Suppressor macrophage treated with lipopolysaccharide for 4 hours (primary cell): ENCODE measurements at places on chromosomes 2 and 18.

- no peak for DNase-seq
Observed at GRCh38 chr18:78505851-78506461, 473.7 kb upstream of the SALL3 start.

DNA sequence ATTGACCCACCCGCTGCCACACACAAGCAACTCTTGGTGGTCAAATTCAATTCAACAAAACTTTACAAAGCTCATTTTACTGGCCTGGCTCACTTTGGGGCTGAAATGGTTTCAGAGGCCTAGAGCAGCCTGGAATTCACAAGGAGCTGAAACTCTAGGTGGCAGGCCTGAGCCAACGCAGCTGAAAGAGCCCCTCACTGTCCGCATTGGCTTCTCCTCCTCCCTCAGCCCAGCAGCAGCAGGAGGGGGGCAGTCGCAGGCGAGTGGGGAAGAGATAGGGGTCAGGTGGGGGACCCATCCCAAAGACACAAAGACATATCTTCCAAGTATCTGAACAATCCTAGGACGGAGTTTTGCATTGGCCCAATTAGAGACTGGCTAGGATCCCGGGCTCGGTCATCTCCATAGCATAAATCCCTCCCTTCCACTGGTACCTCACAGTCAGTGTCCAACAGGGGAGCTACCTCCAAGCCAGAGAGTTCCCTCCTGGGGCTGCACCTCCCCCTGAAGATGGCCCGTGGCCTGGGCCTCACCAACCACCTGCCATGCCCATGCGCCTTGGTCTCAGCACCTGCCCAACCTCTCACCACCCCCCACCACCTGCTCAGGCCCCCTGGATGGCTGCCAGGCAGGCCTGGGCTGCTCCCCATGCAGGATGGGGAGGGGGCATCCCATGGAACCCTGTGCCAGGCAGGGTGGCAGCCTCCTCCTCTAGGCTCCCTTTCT, 113.4 kb downstream of the ZBTB7C start:
- no peak for DNase-seq

DNA sequence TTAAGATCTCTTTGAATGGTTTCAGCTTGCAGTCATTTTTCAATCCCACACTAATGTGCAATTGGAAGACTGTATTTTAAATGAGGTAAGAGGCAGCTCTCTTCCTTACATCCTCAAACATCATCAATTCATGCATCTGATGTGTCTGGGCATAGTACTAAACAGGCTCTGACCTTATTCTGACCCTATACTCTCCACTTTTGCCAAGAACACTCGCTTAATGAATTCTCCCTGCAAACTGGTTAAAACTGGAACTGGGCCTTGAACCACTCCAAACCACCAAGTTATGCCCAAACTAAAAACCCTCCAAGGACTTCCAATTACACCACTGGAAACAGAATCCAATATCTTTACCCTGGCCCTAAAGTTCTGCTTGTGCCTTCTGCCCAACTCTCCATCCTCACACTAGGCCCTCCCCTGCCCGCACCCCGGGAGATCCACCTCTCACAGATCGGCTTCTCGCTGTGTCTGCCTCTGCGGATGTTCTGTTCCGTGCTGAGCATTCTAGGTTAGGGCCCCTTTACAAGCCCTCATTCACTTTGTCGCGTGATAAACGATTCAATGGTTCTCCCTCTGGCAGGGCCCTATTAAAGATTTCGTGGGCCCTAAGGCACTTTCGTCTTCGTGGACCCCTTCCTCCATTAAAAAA, 1.2 kb downstream of the M1AP start:
- no peak for DNase-seq

DNA sequence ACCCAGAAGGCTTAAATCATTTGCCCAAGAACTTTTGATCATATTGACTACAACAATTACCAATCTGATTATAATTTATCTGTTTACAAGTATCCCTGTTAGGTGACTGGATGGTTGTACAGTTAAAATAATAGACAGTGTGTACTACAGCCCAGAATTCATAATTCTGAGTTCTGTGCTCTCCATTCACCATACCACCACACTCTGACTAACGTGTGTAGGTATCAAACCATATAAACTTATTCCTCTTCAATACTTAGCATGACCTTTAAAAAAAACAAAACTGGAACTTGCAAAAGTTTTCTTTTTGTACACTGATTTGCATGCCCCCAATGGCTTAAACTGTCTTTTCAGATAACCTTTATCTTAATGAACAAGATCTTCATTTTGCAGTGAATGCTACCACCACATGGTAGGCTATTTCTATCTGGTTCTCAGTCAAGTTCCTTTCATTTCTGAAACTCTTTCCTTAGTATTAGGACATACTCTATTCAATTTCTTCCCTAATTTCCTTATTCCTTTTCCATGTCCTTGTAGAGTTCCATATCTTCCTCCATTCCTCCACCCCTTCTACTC, 50.9 kb downstream of the SOS1 start:
- no peak for DNase-seq

- DNase-seq: no peak
Observed at GRCh38 chr2:75641587-75641986, 5.0 kb upstream of the MRPL19 start.

GRCh38 chr2:171081649-171082111, 79.0 kb downstream of the TLK1 start:
- DNase-seq: no peak

DNA sequence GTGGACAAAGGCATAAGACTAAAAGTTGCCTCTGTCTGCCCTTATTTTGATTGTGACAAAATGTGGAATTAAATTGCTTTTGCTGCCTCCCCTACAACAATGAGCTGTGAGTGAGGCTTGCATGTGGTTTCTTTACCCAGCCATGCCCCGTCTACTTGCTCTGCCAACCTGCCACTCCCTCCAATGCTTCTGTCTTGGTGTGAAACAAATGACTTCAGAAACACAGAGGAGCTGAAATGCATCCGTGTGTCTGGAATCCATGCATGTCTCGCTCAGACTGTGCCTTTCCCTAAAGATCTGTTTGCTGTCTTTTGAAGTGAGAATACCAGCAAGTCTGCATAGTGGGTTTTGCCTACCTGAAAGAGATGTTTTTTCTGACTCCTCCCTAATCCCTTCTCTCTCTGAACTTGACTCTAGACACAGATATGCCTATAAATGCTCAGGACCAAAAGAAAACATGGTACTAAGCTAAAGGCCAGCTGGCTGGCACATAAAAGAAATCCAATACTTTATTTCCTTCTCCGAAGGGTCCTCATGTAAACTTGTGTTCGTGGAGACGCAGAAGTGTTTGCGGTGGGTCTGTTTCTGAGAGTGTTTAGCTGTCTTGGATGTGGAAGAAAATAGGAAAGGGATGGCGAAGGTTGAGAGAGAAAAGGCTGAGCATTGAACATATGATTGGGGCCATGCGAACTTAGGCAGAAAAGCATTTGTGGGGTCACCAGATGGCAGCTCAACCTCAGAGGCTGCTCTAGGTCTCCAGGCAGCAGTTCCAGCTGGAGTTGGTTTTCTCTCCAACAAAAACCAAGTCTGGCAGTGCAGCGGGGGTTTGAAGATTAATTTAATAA, 120.5 kb downstream of the CCBE1 start:
- DNase-seq: no peak

GRCh38 chr2:11876436-11876835, 130.0 kb downstream of the LPIN1 start:
- no peak for DNase-seq

DNA sequence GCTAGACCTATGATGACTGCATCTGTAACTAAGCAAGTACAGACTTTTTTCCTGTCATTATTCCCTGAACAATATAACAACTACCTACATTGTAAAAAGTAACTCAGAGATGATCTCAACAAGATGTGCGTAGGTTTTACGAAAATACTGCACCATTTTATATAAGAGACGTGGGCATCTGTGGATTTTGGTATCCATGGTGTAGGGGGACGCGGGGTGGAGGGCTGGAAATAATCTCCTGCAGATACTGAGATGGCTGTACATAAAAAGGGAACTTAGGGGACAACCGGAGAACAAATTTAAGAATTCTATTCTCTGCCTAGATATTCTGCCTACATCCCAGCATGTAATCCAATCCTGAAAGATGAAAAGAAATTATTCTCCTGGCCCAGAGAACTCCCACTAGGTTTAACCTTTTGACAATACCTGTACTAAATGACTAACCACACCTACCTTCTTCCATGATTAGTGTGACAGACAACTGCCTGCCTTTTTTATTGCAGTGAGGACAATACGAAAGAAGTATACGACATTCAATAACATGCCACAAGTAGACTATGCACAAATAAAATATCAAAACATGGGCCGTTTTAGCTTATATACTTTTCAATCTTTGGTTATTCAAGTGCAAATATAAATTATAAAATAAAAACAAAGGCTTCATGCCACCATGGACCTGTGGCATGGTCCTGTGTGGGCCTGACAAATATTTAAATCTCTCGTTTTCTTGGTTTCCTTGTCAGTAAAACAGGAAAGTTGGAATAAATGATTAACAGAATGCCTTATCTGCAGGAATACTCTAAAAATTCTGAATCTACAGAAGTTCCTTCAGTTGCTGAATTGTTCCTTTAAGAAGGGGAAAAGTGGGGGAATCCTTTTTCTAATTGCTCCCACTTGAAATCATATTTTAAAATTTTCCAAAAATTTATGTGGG, 46.3 kb downstream of the RTN4 start:
- no peak for DNase-seq

- DNase-seq: no peak
Observed at GRCh38 chr2:216956820-216957493, 97.1 kb upstream of the TNP1 start.

- DNase-seq: no peak
Observed at GRCh38 chr18:12593866-12594265, 64.0 kb downstream of the SPIRE1 start.

GRCh38 chr2:238589591-238590460, 163.1 kb downstream of the ASB1 start:
- no peak for DNase-seq

DNA sequence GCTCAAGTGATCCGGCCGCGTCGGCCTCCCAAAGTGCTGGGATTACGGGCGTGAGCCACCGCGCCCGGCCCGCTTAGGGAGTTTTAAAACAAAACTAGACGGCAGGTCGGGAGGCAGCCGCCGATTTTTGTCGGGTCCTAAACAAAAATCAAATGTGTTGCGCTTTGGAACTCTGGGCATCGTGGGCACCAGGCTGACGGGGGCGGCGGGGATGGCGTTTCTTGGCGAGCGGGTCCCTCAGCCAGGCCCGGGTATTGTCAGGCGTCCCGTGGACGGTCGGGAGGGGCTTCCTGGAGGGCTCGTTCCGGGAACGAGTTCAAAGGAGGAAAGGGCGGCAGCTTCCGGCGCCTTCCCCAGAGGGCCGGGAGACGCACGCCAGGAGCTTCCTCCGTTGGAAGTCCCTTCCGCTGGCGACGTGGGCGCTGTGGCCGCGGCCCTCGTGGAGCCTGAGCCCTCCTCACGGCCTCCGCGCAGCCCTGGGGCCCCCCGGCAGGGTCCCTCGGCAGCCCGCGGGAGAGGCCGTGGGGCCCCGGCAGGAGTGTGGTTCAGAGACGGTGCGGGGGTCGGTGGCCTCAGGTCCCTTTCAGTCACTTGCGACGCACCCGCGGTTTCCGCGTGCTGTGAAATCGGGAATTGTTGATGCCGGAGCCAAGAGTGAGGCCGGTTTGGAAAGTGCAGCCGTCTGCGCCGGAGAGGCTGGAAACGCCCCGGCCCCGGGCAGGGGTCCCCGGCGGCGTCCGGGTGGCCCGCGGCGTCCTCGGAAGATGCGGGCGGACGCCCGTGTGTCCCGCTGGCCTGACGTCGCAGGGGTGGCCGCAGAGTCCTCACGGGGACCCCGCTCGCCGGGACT, 59.3 kb downstream of the EMILIN2 start:
- peak; percentile 91 for DNase-seq

DNA sequence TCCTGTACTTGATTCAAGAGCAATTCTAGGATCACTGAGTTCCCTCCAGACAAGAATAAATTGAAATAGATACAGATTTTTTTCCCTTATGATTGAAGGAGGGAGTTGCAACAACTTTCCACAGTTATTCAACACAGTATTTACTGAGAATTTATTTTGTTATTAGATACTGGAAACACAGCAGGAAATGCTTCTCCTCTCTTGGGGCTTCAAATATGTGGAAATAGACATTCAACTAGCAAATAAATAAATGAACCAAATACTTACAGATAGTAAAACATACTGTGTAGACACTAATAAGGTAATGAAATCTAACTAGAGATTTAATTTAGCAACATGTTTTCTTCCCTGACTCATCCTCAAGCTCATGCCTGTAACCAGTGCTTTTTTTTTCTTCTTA, 169.2 kb downstream of the LNPK start:
- DNase-seq: no peak

- DNase-seq: no peak
Observed at GRCh38 chr18:13610555-13611141, 115.7 kb downstream of the FAM210A start.

- DNase-seq: no peak
Observed at GRCh38 chr2:77602771-77603170, 80.6 kb upstream of the LRRTM4 start.

GRCh38 chr2:20362701-20363435, 12.2 kb upstream of the PUM2 start:
- no peak for DNase-seq

GRCh38 chr2:160125828-160126227, 63.4 kb upstream of the PLA2R1 start:
- no peak for DNase-seq

DNA sequence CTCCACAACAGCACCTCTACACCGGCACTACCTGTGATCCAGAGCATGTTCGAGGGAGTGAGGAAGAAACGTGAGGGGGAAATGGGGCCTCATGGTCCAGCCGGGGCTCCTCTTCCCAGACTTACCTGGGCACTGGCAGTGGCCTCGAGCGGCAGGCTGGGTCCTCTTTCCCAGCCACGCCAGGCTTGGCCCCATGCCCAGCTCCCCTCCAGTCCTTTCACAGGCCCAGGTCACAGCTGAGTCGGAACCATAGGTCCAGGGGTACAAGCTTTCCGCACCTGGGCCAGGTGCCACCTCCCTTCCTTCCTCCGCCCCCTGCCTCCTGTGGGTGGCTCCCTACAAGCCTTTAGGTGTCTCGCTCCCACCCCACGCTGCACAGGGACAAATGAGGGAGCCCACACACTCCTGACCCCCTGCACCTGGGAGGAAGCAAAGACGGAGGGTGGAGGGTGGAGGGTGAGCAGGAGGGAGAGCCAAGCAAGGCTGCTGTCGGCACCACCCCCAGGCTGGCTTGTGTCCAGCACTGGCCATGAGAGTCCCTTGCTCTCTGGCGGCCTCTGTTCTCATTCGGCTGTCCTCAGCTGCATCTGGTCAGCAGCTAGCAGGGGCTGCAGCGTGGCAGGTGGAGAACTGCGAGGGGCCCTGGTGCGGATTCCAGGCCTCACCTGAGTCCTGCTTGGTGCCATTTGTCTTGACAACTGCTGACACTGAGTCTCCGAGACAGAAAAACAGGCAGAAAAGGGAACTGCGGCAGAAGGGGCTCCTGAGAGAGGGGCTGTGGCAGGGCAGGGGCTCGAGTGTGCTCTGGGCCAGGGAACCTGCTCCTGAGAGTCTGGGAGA, 26.8 kb downstream of the ADRA2B start:
- no peak for DNase-seq

GRCh38 chr18:75071866-75072671, 136.9 kb downstream of the PTGR3 start:
- no peak for DNase-seq

DNA sequence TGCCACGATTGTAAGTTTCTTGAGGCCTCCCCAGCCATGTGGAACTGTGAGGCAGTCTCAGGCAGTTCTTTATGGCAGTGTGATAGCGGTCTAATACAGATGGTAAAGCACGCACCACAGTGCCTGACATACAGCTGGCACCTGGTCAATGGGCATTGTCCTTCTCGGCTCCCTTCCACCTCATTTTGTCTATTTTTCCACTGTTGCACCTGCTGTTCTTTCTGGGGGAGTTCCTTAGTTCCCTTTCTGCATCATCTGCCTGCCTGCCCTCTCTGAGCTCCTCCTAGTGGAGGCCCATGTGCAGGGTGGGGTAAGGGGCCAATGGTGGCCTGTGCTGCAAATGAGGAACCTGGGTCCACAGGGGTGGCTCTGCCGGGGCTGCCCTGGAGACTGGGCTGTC, 157.6 kb downstream of the LPIN1 start:
- no peak for DNase-seq
